Urothelium cell line (cell line): ENCODE measurements at places on chromosomes 5 and 9.
A peak's percentile ranks its signal among the peaks of the same experiment; 100 is the strongest.

GRCh38 chr5:39905356-39905755, 480.6 kb upstream of the DAB2 start:
- no peak for DNase-seq

DNA sequence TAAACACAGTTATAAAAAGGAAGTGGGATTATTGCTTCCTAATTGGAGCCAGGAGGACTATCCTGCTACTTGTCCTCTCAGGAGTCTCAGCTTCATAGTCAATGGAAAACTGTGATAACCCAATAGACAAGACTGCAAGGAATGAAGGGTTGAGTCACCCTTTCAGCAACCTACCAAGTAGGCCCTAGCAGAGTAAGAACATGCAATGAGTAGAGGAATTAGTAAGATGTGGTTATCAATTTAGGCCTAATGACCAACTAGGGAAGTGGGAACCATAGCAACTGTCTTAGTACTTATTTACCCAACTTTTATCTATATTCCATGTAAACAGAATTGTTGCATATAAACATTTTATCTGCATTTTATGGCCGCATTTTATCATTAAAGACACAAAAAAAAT, 310.1 kb downstream of the RFX3 start:
- DNase-seq, result no peak

DNA sequence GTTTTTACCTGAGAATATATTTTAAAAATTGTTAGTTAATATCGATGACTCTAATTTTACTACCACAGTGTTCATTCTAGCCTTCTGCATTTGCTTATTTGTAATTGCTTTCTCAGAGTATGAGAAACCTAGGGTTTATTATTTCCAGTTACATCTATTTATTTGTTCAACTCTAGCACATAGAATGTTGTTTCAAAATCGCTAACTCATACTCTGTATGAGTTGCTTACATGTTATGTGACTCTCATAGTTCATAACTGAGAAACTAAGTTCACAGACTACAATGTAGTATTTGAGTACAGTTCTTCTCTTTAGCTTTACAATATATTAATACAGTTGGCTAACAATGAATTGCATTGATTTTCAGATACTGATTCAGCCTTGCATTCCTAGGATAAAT, 103.2 kb downstream of the MACROH2A1 start:
- no peak for DNase-seq

- no peak for DNase-seq
These were observed 71.3 kb downstream of the PSAT1 start for GRCh38 chr9:78368236-78368635.

GRCh38 chr9:79883073-79883645, 311.4 kb downstream of the TLE4 start:
- DNase-seq, result no peak

DNA sequence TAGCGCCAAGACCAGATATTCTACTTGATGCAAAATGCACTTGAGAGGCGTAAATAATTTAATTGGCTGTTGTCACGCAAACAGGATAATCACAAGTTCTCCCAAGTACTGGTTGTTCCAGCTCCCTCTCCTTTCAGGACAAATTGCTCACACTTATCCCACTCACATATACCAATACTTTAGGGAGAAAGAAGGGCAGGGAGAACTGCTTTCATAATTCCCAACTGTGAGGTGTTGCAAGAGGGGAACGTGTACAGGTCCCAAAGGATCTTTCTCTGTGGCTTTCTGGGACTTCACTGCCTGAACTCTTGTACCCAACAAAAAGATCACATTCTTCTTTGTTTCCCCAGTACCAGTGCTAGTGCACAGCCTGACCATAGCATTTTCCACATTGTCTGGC, 21.5 kb upstream of the TGFBI start:
- DNase-seq, result no peak

DNA sequence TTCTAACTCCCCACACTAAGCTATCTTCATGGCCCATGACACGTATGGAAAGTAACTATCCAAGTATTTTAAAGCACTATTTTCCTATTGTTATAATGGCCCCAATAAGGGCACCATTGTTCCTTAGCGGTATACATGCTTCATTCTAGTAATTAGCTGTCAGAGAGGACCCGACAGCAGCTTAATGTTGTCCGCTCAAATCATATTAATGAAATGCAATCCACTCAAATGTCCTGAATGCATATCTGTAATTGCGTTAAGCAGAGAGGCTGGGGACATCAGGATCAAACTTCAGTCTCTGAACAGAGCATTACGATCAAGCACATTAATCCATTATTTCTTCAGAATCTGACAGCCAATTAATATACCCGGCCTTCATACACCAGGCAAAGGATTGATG, 139.7 kb downstream of the CRB2 start:
- DNase-seq, result no peak

DNA sequence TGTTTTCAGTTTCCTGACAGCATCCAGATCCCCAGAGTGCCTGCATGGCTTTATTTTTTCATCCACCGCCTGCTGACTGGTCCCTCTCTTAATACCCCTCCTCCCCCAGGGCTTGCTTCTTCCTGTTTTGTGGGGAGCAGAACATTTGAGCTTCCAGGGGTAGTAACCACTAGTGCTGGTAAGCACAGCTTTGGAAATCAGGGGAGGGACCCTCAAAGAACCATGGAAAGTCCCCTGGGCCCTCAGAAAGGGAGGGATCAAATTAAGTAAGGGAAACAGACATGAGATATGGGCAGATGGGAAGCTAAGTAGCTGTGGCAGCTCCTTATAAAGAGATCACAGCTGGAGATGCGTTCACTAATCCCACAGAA, 26.8 kb downstream of the GRIA1 start:
- no peak for DNase-seq

DNA sequence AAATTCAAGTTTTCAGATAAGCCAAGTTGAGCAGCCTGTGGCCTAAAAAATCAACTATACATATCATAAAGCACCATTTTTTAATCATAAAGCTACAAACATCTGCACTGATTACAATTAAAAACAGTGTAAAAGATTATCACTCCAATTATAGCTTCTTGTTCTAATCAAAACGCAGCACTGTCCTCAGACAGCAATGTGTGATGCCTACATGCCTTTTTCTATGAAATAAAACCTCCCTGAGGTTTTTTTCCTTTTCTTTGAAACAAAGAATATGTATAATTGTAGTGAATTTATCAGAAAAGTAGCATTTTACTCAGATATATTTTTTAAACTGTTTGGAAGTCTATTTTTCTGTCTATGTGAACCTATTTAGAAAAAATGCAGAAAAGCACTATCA, 366.1 kb upstream of the CCNH start:
- no peak for DNase-seq

- no peak for DNase-seq
These were observed 21.5 kb downstream of the EXOC3 start for GRCh38 chr5:464446-464842.

- DNase-seq, result no peak
These were observed 124.9 kb downstream of the MRPS30 start for GRCh38 chr5:44933686-44934085.

- DNase-seq, result peak; percentile 21
These were observed 939.7 kb downstream of the NR2F1-AS1 start for GRCh38 chr5:92641031-92641962.

DNA sequence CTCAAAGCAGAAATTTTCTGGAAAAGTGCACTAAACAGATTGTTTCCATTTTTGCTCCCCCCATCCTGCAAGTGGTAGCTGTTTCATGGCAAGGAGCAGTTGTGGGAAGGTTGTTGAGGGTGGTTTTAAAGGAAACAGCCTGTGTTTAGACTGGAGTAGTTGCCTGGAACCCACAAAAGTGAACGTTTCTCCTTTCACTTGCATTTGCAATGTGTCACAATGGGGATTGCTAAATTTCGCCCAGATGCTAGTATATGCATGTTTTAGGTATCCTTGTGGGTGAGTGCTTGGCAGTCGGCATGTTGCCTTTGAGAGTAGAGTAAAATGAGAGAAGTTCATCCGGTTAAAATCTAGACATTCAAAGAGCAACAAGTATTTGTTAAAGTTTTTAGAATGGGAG, 1099.9 kb upstream of the DMAC1 start:
- no peak for DNase-seq

DNA sequence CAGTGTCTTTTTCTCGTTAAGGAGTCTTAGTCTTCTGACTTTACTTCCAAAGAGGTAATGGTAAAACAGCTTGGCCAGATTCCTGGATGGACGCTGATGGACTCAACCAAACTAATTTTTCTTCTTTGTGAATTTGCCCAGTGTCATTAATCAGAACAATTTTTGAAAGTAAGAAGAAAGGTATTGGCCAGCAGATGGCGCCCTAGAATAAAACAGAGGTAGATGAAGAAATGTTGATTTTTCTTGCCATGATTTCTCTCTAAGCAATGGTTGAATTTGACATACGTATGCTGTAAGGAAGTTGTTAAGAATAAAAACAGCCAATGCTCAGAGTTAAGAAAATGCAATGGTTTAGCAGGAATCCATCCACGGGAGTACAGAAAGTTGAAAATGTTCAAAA, 500.0 kb downstream of the DIRAS2 start:
- peak; percentile 17 for DNase-seq

DNA sequence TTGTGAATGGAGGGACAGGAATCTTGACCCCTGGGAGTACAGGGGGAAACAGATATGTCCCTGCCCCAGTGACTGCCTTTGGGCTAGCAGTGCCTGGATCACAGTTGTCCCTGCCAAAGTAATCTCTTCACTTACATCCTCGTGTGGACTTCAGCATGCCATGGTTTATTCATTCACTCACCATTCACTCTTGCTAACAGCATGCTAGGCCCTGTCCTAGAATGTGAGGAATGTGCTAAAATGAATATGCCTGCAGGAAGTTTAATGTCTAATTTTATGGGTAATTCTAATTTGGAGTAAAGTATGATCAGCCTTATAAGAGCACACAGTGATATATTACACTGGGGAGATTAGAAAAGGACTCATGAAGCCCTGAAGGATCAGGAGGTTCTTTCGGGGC, 63.0 kb downstream of the FAT2 start:
- no peak for DNase-seq

GRCh38 chr5:131751506-131751905, 45.3 kb downstream of the FNIP1 start:
- no peak for DNase-seq

GRCh38 chr5:91119217-91119616, 263.9 kb downstream of the ARRDC3 start:
- no peak for DNase-seq

GRCh38 chr9:8365029-8365428, 565.5 kb upstream of the DMAC1 start:
- DNase-seq, result peak; percentile 43

DNA sequence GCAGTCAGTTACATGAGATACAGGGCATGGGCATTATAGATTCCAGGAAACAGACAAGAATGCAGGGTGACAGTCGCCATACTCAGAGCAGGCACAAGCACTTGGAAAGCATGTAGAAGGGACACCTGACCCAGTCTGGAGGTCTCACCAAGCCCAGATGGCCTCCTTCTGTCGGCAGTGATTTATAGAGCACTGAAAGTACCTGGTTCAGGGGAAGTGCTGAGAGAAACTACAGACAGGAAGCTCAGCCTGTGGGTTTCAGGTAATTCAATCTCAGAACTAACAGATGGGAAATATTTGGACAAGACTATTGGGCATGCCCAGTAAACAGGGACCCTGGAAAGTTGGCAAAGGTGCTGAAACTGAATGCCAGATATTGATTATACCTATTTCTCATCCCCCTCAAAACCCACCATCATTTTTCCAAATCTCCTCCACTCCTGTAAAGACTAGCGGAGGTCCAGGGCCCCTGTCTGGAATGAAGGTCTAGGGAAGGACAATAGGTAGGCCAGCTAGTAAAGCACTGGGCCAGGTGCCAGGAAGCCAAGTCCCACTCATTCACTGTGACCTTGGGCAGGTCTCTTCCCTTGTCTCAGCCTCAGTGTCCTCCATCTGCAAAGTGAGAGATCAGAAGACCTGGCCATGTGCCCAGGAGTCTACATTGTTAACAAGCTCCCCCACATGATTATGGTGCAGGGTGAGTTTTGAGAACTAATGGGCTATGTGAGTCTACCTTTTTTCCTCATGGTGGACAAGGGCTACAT, 26.9 kb downstream of the KLHL3 start:
- DNase-seq, result no peak

GRCh38 chr5:11166923-11167322, 405.9 kb upstream of the DAP start:
- DNase-seq, result peak; percentile 70

GRCh38 chr9:905906-906305, 64.4 kb downstream of the DMRT1 start:
- DNase-seq, result no peak

DNA sequence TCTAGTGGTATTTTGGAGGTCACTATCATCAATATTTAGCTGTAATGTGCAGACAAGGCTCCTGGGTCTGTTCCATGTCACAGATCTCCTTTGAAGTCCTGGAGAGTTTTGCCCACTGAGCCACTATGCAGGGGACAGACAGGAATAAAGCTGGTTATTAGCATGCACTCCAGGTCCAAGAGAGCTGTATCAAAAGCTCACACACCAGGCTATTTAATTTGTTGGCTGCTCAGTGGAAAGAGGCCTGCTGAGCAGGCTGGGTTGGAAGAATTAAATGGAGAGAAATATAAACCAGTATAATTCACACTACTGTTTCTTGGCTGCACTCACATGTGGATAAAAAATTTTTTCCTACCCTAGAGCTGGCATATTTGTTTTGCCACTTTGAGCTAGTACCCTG, 113.8 kb upstream of the TAF11L2 start:
- DNase-seq, result no peak

- DNase-seq, result no peak
These were observed 17.3 kb upstream of the IGFBPL1 start for GRCh38 chr9:38441347-38442085.

DNA sequence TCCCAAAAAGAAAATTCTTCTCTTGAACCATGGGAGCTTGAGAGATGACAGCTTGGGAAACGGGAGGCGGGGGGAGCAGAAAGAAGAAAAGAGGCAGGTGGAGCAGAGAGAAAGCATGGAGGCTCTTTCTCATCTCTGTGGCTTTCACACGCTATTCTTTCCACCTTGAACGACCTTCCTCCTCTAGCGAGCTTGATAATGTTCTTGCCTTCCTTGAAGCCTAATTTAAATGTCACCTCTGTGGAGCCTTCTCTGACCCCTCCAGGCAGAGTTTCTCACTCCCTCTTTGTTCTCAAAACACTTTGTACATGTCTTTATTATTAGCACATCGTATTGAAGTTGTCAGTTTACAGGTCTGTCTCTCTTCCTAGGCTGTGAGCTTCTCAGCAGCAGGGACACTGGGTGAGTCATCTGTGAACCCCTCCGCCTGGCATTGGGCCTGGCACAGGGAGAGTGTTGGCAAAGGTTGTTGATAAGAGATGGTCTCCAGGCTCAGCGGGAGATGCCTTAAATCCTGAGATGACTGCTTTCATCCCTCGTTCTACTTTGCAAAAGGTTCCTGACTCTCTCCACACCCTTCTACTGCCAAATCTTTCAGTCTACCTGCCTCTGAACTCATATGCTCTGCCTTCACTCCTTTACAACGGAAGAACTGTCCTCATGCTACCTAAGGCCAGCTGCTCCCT, 14.1 kb upstream of the STRBP start:
- DNase-seq, result peak; percentile 40

- DNase-seq, result peak; percentile 25
These were observed 3.5 kb downstream of the RUFY1 start for GRCh38 chr5:179553875-179554274.

- no peak for DNase-seq
These were observed 13.0 kb upstream of the OSMR start for GRCh38 chr5:38832810-38833209.
